ENCODE measurements at places on chromosomes 7 and 10.

DNA sequence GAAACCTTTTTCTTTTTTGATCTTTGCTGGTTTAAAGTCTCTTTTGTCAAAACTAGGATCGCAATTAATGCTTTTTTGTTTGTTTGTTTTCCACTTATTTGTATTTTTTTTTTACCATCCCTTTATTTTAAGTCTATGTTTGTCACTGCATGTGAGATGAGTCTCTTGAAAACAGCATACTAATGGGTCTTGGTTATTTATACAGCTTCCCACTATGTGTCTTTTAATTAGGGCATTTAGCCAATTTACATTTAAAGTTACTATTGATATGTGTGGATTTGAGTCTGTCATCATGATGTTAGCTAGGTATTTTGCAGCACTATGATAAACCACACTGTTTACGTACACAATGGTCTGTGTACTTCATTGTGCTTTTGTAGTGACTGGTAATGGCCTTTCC is 34.7 kb upstream of the PPP1R3A start:
- DNase-seq = no peak

GRCh38 chr7:75572396-75572795 is 80.3 kb downstream of the SPDYE5 start:
- no peak for DNase-seq

DNA sequence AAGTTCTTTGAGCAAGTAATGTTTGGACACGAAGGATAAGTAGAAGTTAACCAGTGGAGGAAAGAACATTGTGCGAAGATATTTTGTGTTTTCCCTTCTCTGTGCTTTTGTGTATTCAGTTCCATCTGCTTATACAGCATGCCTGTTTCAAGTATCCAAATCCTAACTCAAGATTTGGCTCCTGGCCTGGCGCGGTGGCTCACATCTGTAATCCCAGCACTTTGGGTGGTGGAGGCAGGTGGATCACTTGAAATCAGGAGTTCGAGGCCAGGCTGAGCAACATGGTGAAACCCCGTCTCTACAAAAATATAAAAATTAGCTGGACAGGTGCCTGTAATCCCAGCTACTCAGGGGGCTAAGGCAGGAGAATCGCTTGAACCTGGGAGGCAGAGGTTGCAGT is 40.8 kb upstream of the TPST1 start:
- DNase-seq = no peak

DNA sequence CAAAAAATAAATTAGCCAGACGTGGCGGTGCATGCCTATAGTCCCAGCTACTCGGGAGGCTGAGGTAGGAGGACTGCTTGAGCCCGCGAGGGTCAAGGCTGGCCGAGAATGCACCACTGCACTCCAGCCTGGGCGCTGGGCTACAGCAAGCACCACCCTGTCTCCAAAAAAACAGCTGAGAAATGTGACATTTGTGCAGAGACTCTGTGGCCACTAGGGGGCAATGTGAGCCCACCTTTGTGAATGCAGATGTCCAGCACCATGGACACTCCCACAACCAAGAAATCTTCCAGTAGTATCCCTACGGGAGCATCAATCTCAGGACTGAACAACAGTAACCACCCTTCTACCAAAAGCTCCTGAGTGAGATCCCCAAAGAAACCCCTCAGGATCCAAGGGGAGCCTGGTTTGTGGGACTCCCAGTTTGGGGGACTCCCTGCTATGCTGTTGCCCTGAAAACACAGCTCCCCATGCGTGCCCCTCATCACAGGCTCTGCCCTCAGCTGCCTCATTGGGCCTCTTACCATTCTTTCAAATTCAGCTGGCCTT is 6.2 kb upstream of the AHCYL2 start:
- DNase-seq = peak; percentile 90

- DNase-seq = no peak
Measured at GRCh38 chr10:104658067-104658466, 17.0 kb downstream of the SORCS3 start.

- peak; percentile 73 for DNase-seq
Measured at GRCh38 chr10:17229967-17230682, 2.1 kb downstream of the VIM start.

DNA sequence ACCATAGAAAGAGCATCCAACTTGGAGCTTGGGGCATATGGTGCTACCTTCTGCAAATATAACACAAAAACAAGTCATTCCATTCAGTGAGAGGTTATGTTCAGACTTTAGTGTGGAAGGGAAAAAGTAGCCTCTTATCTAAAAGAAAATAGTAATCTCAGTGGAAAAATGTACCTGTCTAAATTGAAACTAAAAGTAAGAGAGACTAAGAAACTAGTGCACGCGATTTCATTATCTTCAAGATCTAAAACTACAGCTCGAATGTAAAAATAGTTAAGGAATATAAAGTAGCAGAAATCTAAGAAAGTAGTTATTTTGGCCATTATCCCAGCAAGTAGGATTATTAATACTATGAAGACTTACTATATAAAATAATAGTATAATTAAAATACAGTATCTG is 233.0 kb upstream of the PPP1R3A start:
- no peak for DNase-seq

DNA sequence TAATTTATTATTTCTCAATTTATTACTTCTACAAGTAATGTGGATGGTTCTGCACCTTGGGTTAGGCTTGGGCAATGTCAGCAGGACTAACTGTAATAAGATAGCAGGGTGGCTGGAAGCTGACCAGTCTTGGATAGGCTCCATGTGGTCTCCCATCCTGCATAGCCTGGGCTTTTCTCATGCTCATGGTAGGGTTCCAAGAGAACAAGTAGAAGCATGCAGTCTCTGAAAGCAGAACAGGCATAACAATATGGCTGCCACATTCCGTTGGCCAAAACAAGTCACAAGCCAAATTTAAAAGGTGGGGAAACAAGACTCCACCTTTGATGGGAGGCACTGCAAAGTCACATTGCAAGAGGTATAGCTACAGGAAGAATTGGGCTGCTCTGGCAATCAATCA is 98.6 kb upstream of the MDFIC start:
- DNase-seq = no peak

GRCh38 chr7:28999895-29000716 is 42.0 kb upstream of the TRIL start:
- no peak for DNase-seq

DNA sequence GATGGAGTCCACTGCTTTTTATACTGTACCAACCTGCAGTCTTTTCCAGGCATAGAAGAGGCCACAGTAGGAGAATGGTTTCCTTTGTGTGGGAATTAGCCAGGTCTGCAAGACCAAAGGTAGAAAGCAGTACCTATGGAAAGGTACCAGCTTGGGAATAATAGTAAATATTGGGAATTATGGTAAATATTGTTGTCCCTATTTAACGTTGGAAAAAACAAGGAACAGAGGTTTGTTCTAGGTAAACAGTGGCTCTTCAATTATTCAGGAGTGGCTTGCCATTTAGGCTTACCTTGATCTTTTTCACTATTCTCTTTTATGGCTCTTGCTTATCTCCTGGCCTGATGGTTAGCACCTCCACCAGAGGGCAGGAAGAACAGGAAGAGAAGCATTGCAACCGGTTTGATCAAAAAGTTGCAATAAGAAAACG is 43.9 kb upstream of the GSAP start:
- no peak for DNase-seq

GRCh38 chr7:1884583-1885350 is 214.7 kb downstream of the ELFN1 start:
- DNase-seq = no peak

DNA sequence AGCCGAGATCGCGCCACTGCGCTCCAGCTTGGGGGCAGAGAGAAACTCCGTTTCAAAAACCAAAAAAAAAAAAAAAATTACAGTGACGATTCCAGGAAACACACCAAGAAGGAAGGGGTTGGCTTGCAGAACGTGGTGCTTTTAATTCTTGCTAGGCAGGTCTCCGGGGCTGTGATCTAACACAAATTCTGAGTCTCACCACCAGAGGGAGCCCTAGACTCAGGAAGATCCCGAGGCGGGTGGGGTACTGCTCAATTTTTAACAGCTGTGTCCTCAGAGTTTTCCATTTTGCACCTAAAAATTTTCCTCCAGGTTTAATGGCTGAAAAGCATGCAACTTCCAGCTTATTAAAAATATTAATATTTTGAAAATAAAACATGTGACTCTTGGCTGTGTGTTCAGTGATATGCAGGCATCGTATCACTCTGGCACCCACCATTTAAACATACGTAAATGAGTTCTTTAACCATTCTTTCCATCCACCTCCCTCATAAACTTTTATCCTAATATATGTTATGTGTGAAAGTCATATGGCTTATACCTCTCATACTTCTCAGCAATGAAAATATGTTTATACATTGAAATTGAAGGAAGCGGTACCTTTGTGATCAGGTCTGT is 26.5 kb upstream of the NUB1 start:
- peak; percentile 71 for DNase-seq

DNA sequence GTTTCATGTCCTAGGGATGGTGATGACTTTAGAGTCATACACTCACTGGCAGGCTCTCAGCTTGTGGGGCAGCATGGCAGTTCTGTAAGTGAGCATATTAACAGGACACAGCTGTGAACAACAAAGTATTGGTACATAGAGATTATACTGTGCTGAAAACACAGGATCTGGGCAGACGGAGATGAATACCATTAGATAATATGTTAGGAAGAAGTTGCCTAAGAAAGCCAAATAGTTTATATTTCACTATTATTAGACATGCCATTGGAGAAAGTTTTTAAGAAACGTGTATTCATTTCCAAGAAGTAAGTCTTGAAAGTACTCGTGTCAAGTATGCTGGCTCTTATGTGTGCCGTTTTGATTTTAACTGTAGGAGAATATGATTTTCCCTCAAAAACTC is 274.5 kb downstream of the INHBA start:
- no peak for DNase-seq

- no peak for DNase-seq
Measured at GRCh38 chr10:121926671-121927317, 1.0 kb downstream of the ATE1 start.

GRCh38 chr10:12432402-12433189 is 83.2 kb downstream of the CAMK1D start:
- no peak for DNase-seq

GRCh38 chr10:133565441-133566294 is at the start of gene SYCE1:
Gene SYCE1, minus strand, starts transcription at chr10:133565583. Its CDS starts 54 bp downstream, at chr10:133565529.
- peak; percentile 67 for DNase-seq

GRCh38 chr10:113059371-113059780 is 109.3 kb downstream of the TCF7L2 start:
- DNase-seq = no peak

GRCh38 chr10:59879363-59879913 is 26.9 kb downstream of the CCDC6 start:
- DNase-seq = no peak

- DNase-seq = no peak
Measured at GRCh38 chr10:11095374-11095801, 77.7 kb downstream of the CELF2 start.

- no peak for DNase-seq
Measured at GRCh38 chr10:98224996-98225395, 43.0 kb downstream of the LOXL4 start.

GRCh38 chr10:71708897-71709882 is 10.4 kb downstream of the C10orf105 start:
- no peak for DNase-seq

- DNase-seq = no peak
Measured at GRCh38 chr7:153276394-153276793, 516.8 kb downstream of the ACTR3B start.

- peak; percentile 3 for DNase-seq
Measured at GRCh38 chr10:103917302-103918052, 507 bp downstream of the STN1 start.

- DNase-seq = no peak
Measured at GRCh38 chr10:132430231-132430743, 33.3 kb downstream of the PWWP2B start.

GRCh38 chr10:131204406-131205152 is 106.9 kb downstream of the TCERG1L start:
- DNase-seq = no peak

DNA sequence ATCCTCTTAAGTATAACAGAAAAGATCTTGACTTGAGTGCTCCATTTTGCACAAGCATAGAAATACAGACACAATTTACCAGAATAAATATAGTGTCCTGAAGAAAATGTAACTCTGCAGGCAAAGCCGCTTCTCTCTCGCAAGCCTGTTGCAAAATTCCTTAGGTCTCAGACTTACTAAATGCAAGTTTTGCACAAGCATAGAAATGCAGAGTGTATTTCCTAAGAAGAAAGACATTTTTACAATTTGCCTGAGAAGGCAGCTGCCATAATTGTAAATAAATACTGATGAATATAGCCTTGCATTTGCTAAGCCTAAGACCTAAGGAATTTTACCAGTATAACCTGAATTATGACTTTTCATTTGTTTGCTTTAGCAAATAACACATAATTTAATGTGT is 67.1 kb downstream of the AGMO start:
- DNase-seq = no peak

DNA sequence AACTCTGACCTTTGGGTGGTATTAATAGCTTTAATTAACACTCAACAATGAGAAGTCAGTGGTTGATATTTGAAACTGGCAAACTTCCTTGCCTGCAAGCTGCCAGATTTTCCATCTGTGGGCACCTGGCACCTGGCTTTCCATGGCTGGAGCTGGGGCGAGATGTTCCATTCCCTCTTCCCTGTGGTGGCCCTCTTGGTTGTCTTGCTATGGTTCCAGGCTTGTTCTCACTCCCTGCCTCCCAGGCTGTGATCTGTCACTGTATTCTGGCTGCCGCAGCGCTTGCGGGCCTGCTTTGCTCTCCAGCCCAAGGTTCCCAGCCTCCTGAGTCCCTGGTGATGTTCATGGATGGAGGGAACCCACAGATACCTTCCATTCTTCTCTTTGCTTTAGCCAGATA is 201.0 kb downstream of the FRMD4A start:
- no peak for DNase-seq

DNA sequence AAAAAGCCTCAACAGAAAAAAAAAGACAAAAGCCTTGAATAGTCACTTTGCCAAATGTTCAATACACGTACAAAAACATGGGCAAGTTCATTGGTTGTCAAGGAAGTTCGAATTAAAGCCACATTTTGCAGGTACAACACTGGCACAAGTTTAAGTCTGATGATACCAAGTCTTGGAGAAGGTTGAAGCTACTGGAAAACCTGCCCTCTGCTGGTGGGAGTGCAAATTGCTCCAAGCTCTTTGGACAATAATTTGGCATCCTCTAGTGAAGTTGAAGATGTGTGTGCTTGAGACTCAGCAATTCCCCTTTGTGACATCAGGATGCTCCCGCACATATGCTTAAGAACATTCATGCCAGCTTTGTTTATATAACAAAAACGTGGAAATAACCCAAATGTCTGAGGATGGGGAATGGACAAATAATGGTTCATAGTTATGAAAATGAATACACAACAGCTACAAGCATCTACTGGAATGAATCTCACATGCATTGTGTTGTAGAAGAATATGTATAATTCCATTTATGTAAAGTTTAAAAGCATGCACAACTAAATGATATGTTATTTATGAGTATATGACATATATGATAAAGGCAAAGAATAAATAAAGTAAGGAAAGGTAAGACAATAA is 120.0 kb upstream of the PLPP4 start:
- DNase-seq = peak; percentile 14

- no peak for DNase-seq
Measured at GRCh38 chr7:13874783-13875182, 114.7 kb downstream of the ETV1 start.

All from Daoy (cell line).